Stimulated activated CD4-positive, alpha-beta T cell treated with anti-CD3 and anti-CD28 coated beads, Interleukin-12 subunit alpha, Interleukin-12 subunit beta, amount 100 ng/mL, for 24 hours (primary cell): ENCODE measurements at places on chromosomes 4 and X.

DNA sequence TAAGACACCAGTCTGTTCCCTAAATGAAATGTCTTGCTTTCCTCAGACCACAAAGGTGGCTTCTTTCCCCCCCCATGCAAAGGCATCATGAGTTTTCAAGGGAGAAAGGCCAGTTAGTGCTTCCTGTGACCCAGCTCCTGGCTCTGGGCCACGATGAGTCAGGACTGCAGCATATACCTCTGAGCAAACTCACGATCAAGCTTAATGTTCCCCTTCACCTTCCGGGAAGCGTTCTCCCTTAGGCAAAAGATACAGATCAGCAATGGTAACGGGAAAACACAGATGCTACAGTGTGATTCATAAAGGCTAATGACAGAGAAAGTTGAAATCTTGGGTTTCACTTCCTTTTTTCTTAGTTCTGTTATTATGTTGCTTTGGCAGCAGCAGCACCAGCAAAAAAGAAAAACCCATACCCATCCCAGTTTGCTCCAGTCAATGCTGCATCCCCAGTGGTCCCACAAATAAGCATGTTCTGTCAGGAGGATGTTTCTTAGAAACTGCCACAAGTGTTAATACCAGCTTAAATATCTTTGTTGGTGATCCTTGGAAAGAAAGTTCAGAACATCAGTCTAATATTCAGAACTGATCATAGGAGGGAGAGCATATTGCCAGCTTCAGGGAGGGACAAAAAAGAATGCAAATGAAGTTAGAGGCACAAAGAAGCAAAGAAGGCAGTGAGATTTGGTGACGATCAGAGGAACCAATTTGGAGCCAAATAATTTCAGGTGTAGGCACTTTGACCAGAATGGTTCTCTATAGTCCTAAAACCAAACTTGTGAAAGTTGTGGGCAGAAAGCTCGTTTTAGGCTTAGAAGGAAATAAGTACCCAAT is 41.2 kb downstream of the LONRF3 start:
- peak; percentile 49 for DNase-seq

DNA sequence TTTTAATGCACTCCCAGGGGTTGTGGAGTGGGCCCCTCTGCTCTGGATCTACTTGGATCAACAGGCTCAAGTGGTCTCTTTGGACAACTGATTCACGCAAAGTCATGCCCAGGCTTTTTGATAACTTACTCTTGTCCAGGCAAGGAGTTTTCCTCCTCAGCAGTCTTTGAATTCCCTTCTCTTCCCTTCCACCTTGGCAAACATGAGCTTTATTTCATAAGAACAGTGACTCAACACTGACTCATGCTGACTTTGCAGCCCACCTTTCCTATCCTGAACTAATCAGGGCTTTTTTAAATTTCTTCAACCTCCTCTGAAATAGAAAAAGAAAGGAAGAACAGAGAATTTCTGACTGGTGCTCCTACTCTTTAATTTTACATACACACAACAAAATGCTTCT is 132.1 kb upstream of the LDB2 start:
- DNase-seq = no peak

- no peak for DNase-seq
Observed at GRCh38 chr4:156374069-156374468, 420.4 kb upstream of the CTSO start.

- no peak for DNase-seq
Observed at GRCh38 chr4:138861135-138861534, 154.4 kb upstream of the NOCT start.

- no peak for DNase-seq
Observed at GRCh38 chr4:8771666-8772065, 100.0 kb downstream of the HMX1 start.

DNA sequence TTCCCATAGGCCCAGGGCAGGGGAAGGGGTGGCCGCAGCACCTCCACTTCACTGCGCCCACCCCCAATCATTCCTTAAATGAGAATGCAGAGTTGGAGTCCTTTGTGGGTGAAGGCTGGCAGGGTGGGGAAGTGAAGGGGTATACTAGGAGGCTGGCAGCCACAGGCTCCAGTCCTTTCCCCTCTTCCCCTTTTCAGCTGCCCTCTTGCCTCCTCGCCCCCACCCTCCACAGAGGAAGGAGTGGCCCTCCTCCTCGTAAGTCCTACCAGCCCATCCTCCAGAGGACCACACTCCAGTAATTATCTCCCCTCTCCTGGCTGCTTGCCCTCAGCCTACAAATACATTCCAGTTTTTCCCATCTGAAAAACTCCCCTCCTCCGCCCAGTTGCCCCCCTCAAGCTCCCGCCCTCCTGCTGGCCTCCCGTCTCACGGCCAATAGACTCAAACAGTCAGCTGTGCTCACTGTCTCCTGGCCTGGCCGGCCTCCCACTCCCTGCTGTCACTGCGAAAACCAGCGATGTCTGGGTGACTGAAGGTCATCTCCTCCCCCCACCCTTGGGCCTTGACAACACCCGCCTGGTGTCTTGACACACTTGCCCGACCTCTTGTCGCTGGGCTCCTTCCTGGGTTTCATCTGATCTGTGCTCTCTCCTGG is 38.8 kb downstream of the EFNB1 start:
- DNase-seq = no peak

DNA sequence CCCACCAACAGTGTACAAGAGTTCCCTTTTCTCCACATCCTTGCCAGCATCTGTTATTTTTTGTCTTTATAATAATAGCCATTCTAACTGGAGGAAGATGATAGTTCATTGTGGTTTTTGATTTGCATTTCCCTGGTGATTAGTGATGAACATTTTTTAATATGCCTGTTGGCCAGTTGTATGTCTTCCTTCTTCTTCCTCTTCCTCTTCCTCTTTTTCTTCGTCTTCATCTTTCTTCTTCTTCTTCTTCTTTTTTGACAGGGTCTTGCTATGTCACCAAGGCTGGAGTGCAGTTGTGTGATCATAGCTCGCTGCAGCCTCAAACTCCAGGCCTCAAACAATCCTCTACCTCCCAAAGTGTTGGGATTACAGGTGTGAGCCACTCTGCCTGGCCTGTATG is 87.4 kb downstream of the CCDC160 start:
- no peak for DNase-seq

DNA sequence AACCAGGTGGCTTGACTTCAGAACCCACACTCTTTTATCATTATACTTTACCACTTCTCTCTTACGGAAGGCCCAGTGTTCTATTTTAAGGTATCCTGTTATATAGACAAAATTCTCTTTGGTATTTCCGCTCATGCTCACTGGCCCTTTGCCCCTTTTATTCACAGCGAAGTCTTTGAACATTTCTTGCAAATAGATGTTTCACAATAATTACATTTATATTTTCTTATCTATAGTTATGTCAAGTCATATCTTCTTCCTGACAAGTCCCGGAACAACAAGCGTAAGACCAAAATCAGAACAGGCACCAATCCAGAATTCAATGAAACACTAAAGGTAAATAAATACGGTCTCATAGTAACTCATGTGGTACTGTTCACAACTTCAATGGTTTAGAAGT is 102.0 kb downstream of the SYTL5 start:
- DNase-seq = no peak

DNA sequence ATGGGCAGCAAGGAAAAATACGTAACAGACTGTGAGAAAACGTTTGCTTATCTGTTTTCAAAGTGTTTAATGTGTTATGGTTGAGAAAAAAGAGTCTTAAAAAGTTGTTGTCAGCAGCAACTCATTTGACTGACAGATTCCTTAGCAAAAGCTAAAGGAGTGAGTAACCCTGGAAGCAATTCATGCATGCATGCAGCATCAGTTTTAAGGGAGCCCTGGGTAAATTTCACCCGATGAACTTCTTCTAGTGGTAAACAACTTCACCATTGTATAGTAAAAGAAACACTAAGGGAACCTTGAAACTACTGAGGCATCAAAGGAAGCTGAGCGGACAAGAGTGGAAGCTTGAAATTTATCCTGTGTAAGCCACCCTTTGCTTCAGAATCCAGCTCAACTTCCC is 583.2 kb upstream of the INTU start:
- no peak for DNase-seq

DNA sequence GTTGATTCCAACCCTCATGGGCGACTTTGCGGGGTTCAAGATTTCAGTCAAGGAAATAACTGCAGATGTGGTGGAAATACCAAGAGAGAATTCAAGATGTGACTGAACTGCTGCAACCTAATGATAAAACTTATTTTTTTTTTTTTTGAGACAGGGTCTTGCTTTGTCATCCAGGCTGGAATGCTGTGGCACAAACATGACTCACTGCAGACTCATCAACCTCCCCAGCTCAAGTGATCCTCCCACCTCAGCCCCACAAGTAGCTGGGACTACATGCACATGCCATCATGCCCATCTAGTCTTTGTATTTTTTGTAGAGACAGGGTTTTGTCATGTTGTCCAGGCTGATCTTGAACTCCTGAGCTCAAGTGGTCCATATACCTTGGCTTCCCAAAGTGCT is 19.5 kb upstream of the WDFY3 start:
- DNase-seq = no peak
